ENCODE measurements at places on chromosomes 7 and 10.

GRCh38 chr7:120272701-120273475 lies at the start of gene KCND2:
KCND2 (plus strand) TSS chr7:120273175.
- DNase-seq: no peak

- DNase-seq: no peak
Observed at GRCh38 chr10:16417341-16417740, 19.5 kb upstream of the PTER start.

- DNase-seq: no peak
Observed at GRCh38 chr10:131738396-131738735, 162.4 kb upstream of the PPP2R2D start.

DNA sequence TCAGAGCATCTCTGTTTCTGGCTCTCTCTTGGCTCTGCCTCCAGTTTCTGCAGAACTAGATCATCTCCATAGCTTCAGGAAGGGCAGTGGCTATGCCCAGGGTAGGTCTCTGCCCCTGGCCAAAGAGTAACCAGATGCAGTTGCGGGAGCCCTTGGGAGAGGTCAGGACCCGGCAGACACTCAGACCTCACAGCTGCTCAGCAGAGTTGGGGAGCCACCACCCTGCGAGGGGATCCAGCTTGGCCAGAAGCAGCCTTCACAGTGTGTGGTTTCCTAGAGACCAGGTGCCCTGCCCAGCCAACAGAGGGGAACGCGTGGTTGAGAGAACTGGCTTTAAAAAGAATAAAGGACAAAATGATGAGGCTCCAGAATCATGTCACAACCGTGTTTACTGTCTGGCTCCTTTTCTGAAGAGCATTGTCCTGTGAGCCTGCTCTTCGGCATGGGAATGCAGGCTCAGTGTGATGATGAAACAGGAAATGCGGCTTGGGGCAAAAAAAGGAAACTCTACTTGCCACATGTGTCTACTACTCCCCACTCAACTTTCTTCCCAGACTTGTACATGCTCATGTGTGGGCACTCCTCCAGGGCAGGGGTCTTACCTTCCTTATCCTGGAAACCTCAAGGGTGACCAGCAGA lies 243.1 kb downstream of the INHBA start:
- no peak for DNase-seq

- DNase-seq: no peak
Observed at GRCh38 chr7:95479992-95480624, 5.6 kb upstream of the ASB4 start.

DNA sequence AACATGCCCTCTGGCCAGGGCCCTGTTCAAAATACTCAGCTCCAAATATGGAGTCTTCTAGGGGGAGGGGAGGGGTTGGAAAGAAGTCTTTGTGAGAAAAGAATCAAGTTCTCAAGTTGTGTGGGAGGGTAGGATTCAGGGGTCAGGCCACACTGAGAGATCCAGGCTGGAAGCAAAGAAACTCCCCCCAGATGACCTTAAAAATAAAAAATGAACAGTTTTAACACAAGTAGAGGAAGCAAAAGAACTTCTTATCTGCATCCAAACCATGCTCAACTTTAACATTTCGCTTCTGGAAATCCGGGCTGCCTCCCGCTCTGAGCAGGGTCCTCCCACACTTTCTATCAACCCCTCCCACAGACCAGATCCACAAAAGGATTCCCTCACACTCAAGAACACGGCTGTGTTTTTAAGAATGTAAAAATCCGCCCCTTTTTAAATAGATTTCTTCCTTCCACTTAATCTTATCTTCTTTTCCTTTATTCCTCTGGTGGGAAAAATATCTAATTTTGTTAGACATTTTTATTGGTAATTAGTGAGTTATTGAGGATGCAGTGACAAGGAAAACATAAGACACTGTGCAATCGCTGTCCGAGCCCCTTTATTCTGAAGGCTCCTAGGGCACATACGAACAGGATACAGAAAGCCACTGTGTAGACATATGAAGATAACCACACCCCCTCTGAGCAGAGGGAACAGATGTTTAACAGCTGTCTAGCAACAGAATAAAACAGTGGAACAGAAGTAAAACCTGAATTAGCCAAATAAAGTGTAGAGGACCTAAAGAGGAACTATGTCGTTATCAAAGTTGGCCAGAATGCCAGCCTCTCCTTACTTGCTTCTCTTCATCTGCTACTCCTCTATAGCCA lies 43.8 kb downstream of the CYTH3 start:
- peak; percentile 72 for DNase-seq

- DNase-seq: no peak
Observed at GRCh38 chr10:7028809-7029166, 382.0 kb downstream of the SFMBT2 start.

- peak; percentile 36 for DNase-seq
Observed at GRCh38 chr7:113159746-113160339, 41.5 kb upstream of the SMIM30 start.

DNA sequence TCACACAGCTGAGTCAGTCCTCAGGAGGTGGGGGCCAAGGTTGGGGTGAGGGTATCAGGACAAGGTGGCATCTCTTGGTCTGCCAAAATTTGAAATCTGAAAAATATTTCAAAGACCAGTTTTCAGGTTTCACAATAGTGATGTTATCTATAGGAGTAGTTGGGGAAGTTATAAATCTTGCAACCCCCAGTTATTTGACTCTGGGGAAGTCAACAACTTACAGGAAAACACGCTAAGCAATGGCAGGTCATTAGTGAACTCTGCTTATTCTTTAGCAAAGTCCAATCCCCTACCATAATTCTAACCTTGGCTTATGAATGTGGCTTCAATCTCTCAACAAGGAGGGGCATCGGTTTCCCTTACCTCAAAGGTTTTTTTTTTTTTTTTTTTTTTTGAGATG lies 94.9 kb downstream of the MARCHF5 start:
- DNase-seq: no peak

DNA sequence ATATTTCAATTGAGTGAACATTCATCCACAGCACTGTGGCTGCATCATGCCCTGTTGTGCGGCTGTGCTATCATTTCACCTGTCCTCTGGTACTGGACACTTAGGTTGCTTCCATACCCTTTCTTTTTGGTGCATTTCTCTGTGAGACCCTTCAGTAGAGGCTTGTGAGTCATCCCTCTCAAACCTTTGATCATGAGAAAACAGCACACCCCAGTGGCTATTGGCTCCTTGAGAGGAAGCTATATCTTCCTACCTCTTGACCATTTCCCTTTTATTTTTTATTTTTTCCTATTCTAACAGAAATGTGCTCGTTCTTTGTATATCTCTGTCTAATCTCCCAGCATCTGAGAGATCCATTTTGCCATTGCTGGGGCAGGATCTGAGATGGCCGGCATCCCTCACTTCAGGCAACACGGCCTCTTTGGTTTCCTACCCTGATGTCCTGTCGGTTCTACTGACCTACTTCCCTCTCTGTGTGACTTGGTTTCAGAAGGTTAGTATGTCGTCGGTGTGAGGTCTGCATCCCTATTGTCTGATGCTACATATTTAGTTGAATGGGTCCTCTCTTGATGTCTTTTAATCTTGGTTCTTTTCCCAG lies 23.8 kb upstream of the PIK3AP1 start:
- DNase-seq: peak; percentile 11

All from AG10803 (cell line).